ENCODE measurements at places on chromosomes 6 and 20.

DNA sequence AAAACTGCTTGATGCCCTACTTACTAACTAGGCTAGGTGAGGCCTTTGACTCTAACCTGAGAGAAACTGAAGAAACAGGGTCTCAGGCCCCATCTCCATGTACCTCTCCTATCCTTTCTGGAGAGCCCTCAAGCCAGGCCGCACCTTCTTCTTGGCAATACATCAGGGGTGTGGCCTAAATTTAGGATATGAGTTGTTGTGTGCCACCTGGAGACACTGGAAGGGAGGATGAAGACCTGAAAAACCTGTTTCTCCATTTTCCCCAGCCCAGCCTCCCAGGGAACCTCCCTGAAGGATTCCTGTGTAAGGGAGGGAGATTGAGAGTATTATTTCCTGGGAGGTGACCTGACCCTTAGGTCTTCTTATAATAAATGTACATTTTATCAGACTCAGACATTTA is 3.1 kb downstream of the LY6G6D start:
- no peak for DNase-seq

- DNase-seq: peak; percentile 19
These were observed 6.0 kb downstream of the TCF21 start for GRCh38 chr6:133894795-133895358.

DNA sequence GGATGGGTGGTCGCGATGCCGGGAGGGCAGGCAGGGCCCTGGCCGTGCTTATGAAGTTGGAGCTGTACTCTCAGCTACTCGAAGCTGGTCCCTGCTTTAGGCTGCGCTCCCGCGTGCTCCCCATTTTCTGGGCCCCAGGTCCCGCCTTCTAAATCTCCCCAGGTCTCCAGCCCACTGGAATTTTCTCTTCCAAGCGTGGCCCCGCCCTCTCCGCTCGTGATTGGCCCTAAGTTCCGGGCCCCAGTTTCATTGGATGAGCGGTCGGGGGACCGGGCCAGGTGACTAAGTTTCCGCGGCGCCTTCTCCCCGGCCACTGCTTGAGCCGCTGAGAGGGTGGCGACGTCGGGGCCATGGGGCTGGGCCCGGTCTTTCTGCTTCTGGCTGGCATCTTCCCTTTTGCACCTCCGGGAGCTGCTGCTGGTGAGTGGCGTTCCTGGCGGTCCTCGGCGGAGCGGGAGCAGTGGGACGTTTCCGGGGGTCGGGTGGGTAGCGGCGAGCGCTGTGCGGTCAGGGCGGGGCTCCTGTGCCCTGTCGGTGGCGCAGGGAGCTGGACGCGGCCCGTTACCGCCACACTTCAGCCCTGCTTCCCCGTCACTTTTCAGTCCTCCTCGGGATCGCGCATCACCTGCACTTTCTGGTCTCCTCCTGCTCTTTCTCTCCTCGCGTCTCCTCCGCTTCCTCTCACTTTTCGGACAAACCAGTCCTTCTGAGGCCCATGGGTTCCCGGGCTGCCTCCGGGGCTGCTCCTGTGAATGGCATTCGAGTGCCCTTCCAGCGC is at the start of gene MICA:
Gene MICA, plus strand, starts transcription at position 313 of the 778 bp plus-strand sequence. Its CDS starts 38 bp downstream, at position 351.
- peak; percentile 88 for DNase-seq

DNA sequence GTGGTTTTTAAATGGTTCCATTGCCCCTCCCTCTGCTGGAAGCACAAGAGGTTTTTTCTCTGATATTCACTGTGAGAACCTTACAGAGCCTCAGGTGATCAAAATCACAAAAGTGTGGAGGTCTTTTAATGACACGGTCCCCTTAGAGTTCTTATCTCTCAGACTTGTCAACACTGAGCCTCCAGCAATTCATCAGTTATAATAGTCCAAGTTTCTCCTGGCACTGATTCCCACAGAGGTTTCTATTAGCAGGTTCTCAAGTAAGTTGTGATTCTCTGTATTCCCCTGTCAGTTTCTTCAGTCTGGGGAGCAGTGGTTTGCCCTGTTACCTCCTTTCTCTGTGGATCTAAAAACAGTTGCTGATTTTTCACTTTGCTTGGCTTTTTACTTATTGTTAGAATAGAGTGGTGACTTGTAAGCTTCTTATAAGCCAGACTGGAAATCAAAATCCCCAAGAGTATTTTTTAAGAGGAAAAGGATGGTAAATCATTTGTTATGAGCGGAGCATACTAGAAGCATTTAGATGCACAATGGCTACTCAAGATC is 157.4 kb upstream of the BMP5 start:
- DNase-seq: no peak

DNA sequence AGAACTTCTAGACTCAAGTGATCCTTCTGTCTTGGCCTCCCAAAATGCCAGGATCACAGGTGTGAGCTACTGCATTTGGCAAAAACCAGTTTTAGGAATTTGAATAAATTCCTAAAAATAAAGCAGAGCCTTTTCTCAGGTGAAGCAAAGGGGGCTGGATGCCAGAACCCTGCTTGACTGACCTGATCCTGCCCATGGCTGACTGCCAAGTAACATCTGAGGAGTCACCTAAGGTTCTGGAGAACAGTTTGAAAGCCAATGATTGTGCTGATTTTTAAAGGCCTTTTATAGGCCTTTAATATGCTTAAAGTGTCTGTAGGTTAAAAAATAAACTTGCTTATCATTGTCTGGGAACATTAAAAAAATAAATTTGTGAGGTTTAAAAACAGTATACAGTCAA is 14.1 kb upstream of the ZSCAN12 start:
- DNase-seq: no peak

GRCh38 chr6:45351667-45352066 is 23.5 kb downstream of the RUNX2 start:
- DNase-seq: peak; percentile 43

DNA sequence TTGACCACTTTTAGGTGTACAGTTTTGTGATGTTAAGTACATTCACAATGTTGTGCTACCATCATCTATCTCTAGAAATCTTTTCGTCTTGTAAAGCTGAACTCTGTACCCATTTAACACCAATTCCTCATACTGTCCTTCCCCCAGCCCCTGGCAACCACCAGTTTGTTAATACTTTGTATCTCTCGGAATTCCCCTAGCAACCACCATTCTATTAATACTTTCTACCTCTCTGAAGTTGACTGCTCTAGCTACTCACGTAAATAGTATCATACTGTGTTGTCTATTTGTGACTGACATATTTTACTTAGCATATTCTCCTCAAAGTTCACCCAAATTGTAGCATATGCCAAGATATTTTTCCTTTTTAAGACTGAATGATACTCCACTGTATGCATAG is 82.3 kb upstream of the CLDN20 start:
- DNase-seq: no peak

- DNase-seq: peak; percentile 56
These were observed 592.3 kb downstream of the EPHA7 start for GRCh38 chr6:92827104-92827503.

- no peak for DNase-seq
These were observed 45.0 kb upstream of the GGTLC1 start for GRCh38 chr20:24033565-24033964.

DNA sequence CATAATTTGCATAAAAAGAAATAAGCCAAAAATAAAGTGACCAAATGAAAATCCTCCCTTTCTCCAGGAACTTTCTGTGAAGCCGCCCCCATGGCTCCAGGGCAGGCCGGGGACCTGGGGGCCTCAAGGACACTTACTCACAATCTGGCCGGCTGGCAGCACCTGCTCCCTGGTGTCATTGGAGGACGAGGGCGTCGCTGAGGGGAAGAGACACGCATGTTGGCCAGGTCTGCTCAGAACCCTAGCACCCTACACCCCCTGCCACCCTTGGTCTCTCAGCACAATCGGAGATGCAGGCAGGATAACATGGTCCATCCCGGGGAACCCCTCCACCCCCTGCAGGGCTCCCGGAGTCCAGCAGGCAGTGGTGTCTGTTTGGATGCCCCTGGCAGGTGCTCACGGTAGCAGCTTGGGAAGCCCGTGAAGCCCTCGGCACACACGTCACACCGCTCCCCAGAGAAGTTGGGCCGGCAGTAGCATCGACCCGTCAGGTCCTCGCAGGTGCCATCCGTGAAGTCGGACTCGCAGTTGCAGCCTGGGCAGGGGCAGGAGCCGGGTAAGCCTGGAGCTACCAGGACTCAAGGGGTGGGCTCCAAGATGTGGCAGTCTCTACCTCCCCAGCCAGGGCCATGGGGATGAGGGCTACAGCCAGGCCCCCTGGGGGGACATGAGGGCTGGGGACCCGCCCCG is 21.3 kb downstream of the LAMA5 start:
- no peak for DNase-seq

- peak; percentile 91 for DNase-seq
These were observed 163.6 kb upstream of the CENPW start for GRCh38 chr6:126176282-126176681.

DNA sequence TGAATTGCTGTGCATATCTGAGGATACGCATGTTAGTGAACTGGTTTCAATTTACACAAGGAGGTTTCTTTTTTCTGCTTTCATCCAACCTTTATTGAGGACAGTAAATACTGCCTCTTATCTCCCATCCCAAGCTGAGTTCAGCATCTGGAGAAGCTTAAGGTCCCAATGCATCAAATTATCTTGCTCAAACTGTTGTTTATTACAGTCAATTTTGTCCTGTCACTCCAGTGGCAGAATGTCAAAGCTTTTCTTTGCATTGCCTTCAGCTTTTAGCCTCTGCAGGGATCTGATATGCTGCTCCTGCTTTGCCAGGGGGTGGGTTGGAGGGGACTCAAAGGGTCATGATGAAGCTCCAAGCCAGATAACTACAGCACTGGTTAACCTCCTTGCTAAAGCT is 435.4 kb upstream of the SOX4 start:
- DNase-seq: peak; percentile 63

DNA sequence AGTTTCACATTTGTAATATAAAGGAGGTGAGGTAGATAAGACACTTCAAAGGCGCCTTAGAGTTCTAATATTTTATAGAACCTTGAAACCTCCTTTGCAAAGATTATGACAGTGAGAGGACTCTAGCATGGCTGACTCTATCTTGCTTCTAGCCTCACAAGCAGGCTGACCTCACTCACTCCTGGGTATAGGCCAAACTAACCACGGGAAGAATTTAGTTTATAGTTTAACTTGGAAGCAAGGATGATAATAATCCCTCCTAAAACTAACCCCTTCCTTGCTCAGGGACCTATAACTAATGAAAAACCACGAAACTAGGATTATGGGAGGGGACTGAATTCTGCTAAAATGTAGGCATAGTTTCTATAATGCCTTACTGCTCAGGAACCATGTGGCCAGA is 84.3 kb downstream of the FILIP1 start:
- no peak for DNase-seq

GRCh38 chr20:1381753-1382591 is 10.9 kb downstream of the FKBP1A start:
- peak; percentile 54 for DNase-seq

DNA sequence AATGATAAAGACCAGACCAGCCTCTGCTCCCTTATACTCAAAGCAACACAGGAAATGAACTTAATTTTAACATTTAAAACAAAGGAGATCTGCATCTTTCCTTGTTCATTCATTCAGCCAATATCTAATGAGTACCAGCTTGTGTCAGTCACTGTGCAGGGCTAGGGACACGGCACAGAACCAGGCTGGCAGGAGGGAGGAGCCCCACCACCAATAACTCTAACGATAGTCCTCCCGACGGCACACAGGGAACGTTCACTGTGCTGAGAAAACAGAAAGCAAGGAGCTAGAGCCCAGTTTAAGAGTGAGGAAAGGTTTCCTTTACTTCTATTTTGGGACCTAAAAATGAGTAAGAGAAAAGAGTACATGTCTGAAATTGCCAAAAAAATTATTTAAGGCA is 9.9 kb downstream of the ETV7 start:
- no peak for DNase-seq

GRCh38 chr6:56798163-56798562 is 155.5 kb upstream of the DST start:
- DNase-seq: no peak

DNA sequence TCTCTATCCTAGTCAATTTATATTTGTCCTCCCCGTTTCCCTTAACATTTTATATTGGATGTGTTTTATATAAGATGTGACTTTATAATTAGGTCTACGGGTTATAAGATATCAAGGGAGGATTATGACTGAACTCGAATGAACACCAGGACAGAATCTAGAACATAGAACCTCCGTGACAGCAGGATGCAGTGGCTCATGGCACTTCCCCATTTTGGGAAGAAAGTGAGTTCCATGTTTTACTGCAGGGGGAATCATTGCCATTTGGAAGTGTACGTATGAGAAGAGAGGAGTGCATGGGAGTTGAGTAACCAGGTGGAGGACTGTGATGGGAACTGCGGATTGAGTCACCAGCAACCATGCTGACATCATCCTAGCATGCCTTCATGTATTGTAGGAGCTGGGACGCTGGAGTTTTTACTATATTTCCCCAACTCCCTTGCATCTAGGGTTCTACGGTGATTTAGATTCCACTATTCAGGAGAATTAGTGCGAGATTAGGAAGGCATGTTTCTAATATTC is 56.1 kb upstream of the FOXC1 start:
- no peak for DNase-seq

DNA sequence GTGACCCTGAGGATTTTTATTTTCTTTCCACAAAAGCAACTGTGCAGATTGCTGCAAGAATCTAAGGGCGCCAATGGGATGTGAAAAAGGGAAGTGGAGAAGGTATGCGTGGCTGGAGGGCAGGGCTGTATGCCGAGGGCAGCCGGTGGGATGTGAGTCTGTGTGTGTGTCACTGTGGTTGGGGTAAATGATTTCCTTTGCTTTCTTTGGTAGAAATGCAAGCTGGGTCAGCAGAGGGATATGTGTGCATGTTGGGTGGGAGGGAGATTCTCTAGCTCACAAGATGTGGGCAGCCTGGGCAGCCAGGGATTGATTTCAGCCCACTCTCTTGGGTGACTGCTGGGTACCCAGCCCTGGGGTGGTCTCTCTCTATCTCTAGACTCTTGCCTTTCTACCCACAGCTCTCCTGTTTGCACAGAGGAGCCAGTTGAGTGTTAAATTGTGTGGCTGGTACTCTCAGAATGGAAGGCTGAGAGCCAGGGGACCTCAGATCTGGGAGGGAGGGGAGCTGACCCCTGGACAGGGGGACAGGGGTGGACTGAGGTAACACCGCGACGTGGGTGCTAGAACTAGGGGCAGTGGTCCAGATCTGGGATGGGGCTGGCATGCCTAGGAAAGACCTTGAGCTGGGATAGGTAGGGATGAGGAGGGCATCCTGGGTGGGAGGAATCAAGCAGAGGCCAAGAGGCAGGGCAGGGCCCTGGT is 136.8 kb upstream of the RNF24 start:
- peak; percentile 79 for DNase-seq

GRCh38 chr6:135675862-135676261 is 175.6 kb upstream of the PDE7B start:
- peak; percentile 86 for DNase-seq

- no peak for DNase-seq
These were observed 93.3 kb downstream of the CDH22 start for GRCh38 chr20:46214824-46215488.

GRCh38 chr20:47782076-47782475 is 3.2 kb downstream of the SULF2 start:
- no peak for DNase-seq

DNA sequence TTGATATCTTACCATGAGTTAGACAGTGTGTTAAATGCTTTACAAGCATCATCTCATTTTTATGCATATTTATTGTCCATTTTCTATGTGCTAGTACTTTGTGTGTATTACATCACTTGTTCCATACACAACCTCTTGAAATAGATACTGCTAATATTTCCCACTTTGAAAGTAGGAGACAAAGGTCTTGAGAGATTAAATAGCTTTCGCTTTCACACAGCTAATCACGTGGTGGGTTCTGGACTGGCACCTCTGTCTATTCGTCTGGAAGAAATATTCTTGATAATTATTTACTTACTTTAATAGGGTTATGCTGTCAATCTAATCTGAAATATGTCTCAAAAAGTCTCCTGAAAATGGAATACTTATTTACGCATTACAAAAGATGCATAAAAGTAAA is 30.2 kb downstream of the EPHA7 start:
- peak; percentile 78 for DNase-seq
